ENCODE measurements at places on chromosomes 7 and 10.

DNA sequence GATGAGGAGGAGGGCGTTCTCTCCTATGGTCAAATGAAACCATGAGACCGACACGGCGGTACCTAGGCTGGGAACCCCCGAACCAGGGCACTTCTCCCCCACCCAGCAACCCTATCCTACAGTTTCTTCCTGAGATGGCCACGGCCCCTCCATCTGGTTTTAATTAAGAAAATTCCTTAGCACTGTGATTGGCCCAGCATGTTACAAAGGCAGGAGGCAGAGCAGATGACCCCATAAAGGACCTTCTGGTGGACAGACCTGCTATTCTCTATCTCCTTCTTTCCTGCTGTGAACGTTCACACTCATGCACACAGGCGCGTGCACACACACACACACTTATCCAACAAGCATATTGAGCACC is 129.4 kb downstream of the RGS10 start:
- no peak for DNase-seq

DNA sequence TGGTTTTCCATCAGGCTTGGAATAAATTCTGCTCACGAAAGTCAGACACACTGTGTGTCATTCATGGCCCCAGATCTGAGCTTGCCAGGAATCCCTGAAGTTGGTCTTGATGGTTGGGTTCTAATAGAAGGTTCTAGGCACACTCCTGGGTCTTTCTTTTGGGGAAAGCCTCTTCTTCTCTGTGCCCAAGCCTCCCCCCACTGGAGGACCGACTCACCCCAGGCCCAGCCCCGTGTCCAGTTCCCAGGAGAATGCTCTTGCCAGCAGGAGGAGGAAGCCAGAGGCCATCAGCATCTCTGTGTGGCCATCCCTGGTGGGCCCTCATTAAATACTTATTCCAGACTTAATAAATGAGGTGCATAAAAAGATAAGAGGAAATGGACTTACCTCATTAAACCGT is 548.0 kb downstream of the TCERG1L start:
- no peak for DNase-seq

- DNase-seq: no peak
Observed at GRCh38 chr7:137953665-137954470, 48.0 kb downstream of the CREB3L2 start.

DNA sequence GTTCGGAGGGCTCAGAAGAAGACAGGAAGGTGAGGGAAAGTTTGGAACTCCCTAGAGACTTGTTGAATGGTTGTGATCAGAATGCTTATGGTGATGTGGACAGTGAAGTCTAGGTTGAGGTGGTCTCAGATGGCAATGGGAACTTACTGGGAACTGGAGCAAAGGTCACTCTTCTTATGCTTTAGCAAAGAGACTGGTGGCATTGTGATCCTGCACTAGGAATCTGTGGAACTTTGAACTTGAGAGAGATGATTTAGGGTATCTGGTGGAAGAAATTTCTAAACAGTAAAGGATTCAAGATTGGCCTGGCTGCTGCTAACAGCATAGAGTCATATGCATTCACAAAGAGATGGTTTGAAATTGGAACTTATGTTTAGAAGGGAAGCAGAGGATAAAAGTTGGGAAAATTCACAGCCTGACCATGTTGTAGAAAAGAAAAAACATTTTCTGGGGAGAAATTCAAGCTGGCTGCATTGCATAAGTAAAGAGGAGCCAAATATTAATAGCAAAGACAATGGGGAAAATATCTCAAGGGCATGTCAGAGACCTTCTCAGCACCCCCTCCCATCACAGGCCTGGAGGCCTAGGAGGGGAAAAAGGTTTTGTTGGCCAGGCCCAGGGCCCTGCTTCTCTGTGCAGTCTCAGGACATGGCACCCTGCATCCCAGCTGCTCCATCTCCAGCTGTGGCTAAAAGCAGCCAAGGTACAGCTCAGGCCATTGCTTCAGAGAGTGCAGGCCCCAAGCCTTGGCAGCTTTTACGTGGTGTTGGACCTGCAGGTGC is 26.0 kb upstream of the ARHGAP12 start:
- DNase-seq: no peak

DNA sequence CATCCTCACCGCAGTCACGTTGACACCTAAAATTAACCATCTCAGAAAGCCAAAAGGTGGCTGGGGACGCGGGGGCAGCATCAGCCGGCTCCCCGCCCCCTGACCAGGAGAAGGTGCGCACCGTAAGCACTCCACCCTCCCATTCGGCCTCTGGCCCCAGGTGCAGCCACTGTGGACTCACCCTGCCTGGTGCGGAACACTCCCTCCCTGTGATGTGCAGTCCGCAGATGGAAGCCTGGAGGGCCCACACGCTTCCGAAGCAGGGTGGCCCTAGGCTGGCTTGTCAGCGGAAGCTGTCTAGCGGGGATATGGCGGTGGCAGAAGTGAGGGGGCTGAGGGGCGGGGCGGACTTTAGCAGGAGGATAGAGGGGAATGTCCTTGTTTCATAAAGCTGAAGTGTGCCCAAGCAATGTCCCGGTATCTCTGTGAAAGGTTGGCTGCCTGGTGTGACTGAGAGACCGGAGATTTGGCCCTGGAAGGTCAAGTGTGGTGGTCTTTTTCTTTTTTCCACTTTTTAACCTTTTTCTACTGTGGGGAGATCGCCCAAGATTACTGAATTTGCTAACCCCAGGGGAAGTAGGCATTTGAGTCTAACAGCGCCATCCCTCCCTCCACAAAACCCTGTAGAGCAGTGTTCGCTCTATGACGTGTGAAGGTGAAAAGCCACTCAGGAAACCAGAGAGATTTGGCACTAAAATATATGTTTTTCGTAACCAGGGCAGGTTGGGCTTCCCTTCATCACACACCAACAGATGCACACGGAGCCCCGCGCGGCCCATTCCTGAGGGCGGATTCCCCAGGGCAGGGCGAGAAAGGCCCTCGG is 74.7 kb downstream of the CXCL12 start:
- DNase-seq: no peak

GRCh38 chr7:107118109-107118900 is 50.5 kb upstream of the HBP1 start:
- DNase-seq: no peak

DNA sequence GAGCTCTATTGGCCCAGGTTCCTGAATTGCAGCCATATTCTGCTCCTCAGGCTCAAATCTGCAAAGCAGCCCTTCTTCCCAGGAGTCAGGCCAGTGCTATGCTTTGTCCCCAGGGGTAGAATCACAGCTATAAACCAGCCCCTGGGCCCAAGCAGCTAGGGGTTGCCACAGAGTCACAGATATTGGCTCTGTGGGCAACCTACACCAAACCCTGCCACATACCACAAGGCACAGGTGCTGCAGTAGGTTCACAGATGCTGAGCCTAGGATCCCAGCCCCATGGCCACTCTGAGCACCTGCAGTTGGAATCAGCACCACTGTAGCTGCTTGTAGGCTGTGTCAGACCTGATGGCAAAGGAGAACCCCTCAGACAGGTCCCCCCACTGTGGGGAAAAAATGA is 43.1 kb upstream of the CAMK2B start:
- no peak for DNase-seq

- no peak for DNase-seq
Observed at GRCh38 chr7:2972835-2973161, 70.9 kb downstream of the CARD11 start.

DNA sequence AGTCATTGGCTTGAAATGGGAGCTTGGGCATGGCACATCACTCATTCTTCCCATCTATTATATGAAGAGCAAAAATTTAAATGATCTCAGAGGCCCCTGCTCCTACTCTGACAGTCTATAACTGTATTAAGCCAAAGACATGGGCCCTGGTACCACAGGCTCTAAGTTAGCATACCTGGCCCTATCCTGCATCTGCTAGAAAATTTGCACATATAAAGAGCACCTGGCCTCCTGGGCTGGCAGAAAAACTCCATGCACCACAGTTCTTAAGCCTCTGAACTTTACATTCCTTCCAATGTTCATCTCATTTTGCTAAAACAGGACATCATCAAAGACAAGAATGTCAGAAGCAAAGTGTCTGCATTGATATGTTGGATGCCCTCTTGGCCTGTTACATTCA is 29.6 kb upstream of the ANK3 start:
- no peak for DNase-seq
